ENCODE measurements at places on chromosomes 12 and 14.

DNA sequence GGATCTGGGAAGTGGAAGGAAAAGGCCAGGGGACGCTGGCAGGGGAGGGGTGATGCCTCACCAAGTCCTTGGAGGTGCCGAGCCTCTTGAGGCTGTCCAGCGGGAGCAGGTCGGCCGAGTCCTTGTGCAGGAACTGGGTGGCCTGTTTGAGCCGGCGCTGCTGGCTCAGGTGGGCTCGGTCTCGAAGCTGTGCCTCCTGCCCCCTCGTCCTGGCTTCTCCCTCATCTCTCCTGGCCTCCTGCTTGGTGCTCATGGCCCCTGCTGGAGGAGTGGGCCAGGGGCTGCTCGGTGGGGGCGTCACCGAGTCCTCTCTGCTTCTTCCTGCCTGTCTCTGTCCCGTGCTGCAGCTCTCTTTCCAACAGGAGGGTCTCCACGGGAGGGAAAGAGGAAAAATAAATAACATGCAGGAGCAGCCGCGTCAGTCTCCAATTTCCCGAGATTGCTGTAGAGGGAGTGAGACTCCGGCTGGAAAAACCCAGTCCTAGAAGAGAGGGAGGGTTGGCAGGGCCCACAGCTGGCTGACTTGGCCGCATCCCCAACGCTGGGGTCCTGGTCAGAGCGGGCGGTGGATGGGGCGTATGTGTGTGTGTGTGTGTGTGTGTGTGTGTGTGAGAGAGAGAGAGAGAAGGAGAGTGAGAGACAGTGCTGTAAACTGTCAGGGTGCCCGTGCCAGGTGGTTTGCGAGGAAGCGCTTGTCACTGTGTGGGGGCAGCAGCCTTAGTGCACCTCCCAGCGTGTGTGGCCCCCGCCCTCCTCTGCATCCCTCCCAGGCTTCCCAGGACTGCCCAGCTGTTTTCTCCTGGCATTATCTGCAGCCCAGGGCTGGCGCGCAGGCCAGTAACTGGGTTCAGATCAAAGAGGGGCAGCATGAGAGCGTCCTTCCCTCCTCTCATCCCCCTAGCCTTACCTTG is at the start of gene NRIP2:
Gene NRIP2 (minus strand): TSS at position 455 of the 911 bp plus-strand sequence. CDS start 52 bp downstream, at position 403.
- DNase-seq, result peak; percentile 27

- DNase-seq, result no peak
Measured at GRCh38 chr12:111221062-111222026, 147.6 kb downstream of the PHETA1 start.

- DNase-seq, result no peak
Measured at GRCh38 chr12:15772405-15773018, 16.7 kb downstream of the EPS8 start.

- no peak for DNase-seq
Measured at GRCh38 chr14:98899441-98899840, 372.6 kb downstream of the BCL11B start.

GRCh38 chr12:25434515-25434914 is 118.6 kb downstream of the LMNTD1 start:
- DNase-seq, result no peak

All from NCI-H748 treated with DMSO at 0.1 percent for 48 hours (cell line).